ENCODE measurements at places on chromosomes 2 and 18. TPM values are rescaled to one million over a fixed set of nuclear protein-coding genes. Genes with fewer than 3 reads are reported as not detected.
A peak's percentile ranks its signal among the peaks of the same experiment; 100 is the strongest.

DNA sequence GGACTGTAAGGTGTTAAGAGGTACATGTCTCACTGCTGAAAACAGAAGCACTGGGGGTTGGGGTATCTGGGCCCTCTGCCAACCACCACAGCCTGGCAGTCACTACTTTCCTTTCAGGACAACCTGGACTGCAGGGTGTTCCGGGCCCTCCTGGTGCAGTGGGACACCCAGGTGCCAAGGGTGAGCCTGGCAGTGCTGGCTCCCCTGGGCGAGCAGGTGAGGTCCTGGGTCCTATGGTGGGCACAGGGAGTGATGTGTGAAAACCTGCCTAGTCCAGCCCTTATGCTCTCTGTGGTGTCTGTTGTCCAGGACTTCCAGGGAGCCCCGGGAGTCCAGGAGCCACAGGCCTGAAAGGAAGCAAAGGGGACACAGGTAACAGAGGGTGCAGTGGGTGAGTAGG lies 40.0 kb downstream of the MARCO start:
- no peaks in the 10 kb centered on the region for H3K4me1 ChIP-seq
- no peaks in the 10 kb centered on the region for H3K36me3 ChIP-seq
- H3K4me3 ChIP-seq, result no peak overlapping the region

- H3K4me3 ChIP-seq, result no peak overlapping the region
- H3K36me3 ChIP-seq, result no peaks in the 10 kb centered on the region
- H3K27me3 ChIP-seq, result no peaks in the 10 kb centered on the region
- no peak overlapping the region for H3K27ac ChIP-seq
- DNase-seq, result peak; percentile 48
Observed at GRCh38 chr2:216773072-216773471, 77.7 kb upstream of the IGFBP5 start.

DNA sequence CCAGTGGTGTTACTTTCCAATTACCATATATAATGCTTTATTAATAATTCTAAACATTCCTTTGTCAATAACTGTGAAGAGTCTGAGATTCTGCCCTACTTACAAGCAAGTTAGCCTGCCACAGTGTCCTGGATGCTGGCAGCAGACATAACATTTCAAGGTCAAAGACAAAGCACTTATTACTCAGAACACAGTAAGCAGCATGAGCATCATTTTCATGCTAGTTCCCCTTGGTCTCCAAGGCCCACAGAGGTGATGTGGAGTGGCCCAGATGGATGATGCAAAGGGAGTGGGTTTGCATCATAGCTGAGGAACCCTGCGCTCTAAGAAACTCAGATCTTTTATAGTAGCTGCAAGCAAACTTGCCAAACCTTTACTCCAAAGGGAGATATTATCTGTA lies 349.7 kb downstream of the ZEB2 start:
- H3K27me3 ChIP-seq, result no peaks in the 10 kb centered on the region
- H3K4me1 ChIP-seq, result no peaks in the 10 kb centered on the region
- no peak overlapping the region for H3K4me3 ChIP-seq
- H3K27ac ChIP-seq, result no peak overlapping the region
- DNase-seq, result no peak
- no peaks in the 10 kb centered on the region for H3K36me3 ChIP-seq

GRCh38 chr2:176388861-176389260 lies 119.6 kb downstream of the MTX2 start:
- H3K4me3 ChIP-seq, result no peak overlapping the region
- H3K27ac ChIP-seq, result no peak overlapping the region
- no peaks in the 10 kb centered on the region for H3K27me3 ChIP-seq
- no peaks in the 10 kb centered on the region for H3K36me3 ChIP-seq
- peaks cover 37% of the 10 kb centered on the region for H3K4me1 ChIP-seq

GRCh38 chr2:160042054-160042453 lies 20.4 kb downstream of the PLA2R1 start:
- H3K27me3 ChIP-seq, result no peaks in the 10 kb centered on the region
- no peak overlapping the region for H3K4me3 ChIP-seq
- no peaks in the 10 kb centered on the region for H3K36me3 ChIP-seq
- H3K27ac ChIP-seq, result no peak overlapping the region

Gene TMEM17
- 0.90 TPM for total RNA-seq

- no peak for DNase-seq
- no peaks in the 10 kb centered on the region for H3K27me3 ChIP-seq
- H3K27ac ChIP-seq, result no peak overlapping the region
- no peaks in the 10 kb centered on the region for H3K36me3 ChIP-seq
- H3K4me1 ChIP-seq, result no peaks in the 10 kb centered on the region
- no peak overlapping the region for H3K4me3 ChIP-seq
Observed at GRCh38 chr2:114724454-114724853, 282.0 kb downstream of the DPP10 start.
